Central memory CD8-positive, alpha-beta T cell (primary cell): ENCODE measurements at places on chromosomes 4 and X.

- no peak overlapping the region for H3K4me3 ChIP-seq
- no peak for DNase-seq
- no peaks in the 10 kb centered on the region for H3K36me3 ChIP-seq
- H3K27ac ChIP-seq = no peak overlapping the region
- H3K27me3 ChIP-seq = no peaks in the 10 kb centered on the region
These were observed 219.8 kb upstream of the FAT1 start for GRCh38 chr4:186943411-186943810.

DNA sequence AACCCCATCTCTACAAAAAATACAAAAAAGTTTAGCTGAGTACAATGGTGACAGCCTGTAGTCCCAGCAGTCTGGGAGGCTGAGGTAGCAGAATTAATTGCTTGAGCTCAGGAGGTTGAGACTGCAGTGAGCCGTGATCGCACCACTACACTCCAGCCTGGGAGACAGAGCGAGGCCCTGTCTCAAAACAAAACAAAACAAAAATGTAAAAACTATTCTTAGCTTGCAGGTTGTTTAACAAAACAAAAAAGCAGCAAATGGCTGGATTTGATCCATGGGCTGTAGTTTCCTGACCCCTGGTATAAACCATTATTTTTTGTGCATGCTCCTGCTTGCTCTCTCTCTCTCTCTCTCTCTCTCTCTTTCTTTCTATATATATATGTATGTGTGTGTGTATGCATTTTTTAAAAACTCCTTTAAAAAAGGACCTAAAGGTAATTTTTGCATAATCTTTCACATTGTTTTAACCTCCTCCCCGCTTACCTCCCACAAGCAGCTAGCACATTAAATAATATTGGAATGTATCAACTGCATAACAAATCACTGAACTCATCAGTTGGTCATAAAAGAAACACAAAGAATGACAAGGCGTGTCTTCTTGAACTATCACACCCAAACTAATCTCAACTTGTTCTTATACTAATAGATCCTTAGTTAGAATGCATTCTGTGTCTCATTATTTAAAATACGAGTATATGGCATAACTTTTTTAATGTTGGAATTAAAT is 4.8 kb downstream of the AREG start:
- peaks cover 23% of the 10 kb centered on the region for H3K27me3 ChIP-seq
- peaks cover 7% of the 10 kb centered on the region for H3K36me3 ChIP-seq
- H3K4me1 ChIP-seq = peaks cover 9% of the 10 kb centered on the region

GRCh38 chr4:83516042-83516772 is 19.7 kb upstream of the GPAT3 start:
- H3K4me3 ChIP-seq = no peak overlapping the region
- H3K36me3 ChIP-seq = no peaks in the 10 kb centered on the region
- no peaks in the 10 kb centered on the region for H3K4me1 ChIP-seq
- no peak for DNase-seq

DNA sequence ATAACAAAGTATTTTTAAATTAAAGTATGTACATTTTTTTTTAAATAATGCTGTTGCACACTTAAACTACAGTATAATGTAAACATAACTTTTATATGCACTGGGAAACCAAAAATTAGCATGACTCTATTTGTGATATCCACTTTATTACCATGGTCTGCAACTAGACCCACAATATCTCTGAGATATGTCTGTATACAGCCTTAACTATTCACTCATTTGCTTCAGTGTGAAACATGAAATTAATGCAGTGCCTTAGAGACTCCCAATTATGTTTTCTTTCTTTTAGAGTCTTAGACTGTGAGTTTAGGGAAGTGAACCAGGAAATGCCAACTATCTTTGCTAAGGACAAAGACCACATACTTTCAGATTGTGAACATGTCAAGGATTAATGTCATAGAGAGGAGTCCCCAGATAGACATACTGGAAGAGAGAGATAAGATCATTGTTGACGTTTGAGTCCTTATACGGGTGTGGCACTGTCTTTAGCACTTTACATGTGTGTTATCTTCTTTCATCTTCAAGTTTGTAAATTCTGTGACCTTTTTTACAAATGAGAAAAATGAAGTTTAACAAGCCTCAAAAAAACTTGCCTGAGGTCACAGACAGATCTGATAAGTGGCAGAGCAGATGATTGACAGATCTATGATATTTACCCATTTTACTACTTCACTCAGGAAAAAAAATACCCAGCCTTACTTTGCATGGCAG is 23.2 kb downstream of the CXorf58 start:
- H3K36me3 ChIP-seq = peaks cover 2% of the 10 kb centered on the region
- no peaks in the 10 kb centered on the region for H3K27me3 ChIP-seq
- H3K4me3 ChIP-seq = no peak overlapping the region
- H3K4me1 ChIP-seq = peaks cover 6% of the 10 kb centered on the region
- peak overlapping the region; percentile 41 for H3K27ac ChIP-seq

- H3K27me3 ChIP-seq = no peaks in the 10 kb centered on the region
- H3K27ac ChIP-seq = peak overlapping the region; percentile 92
- H3K4me3 ChIP-seq = peak overlapping the region; percentile 46
- H3K36me3 ChIP-seq = peaks cover 9% of the 10 kb centered on the region
- no peak for DNase-seq
These were observed 9.9 kb downstream of the TMSB4X start for GRCh38 chrX:12984603-12985319.

GRCh38 chr4:108205859-108206258 is 37.1 kb upstream of the LEF1 start:
- no peaks in the 10 kb centered on the region for H3K36me3 ChIP-seq
- DNase-seq = no peak
- no peak overlapping the region for H3K27ac ChIP-seq
- H3K27me3 ChIP-seq = peaks cover 20% of the 10 kb centered on the region

DNA sequence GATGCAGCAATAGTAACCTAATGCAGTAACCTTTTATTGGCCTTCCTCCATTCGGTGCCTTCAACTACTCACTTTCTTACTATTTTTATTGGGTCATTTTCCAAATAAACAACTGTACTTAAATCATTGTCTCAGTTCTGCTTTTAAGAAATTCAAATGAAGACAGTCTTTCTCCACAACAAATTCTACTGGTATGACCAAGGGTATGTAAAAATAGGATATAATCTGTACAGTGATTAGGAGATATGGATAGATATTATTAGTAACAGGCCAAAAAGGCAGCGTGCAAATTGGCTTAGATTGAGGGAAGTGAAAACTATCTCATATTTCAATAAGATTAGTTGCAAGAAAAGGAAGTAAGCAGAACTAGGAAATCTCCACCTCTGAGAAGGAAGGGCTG is 177.4 kb upstream of the PPP1R2C start:
- H3K36me3 ChIP-seq = no peaks in the 10 kb centered on the region
- H3K27ac ChIP-seq = peak overlapping the region; percentile 30
- no peaks in the 10 kb centered on the region for H3K27me3 ChIP-seq
- peak overlapping the region; percentile 32 for H3K4me3 ChIP-seq
- no peak for DNase-seq
- peaks cover 11% of the 10 kb centered on the region for H3K4me1 ChIP-seq

GRCh38 chrX:46327566-46328115 is 217.6 kb downstream of the ZNF674 start:
- no peak for DNase-seq
- no peak overlapping the region for H3K4me3 ChIP-seq
- no peak overlapping the region for H3K27ac ChIP-seq
- no peaks in the 10 kb centered on the region for H3K27me3 ChIP-seq

DNA sequence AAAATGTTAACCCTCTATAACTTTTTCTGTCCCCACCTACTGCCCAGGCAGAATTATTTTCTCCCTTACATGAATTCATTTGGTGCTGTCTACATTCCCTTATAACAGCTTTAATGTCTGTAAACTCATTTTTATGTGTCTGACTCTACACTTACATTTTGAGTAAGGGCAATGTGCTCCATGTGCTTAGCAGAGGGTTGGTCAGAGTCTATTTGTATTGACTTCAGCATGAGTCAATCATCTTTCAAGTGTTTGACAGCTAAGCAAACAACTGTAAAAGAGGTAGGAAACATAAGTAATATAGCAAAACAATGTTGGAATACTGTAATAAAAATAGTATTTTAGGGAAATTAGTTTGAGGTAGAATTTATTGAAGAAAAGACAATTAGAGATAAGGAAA is 6.3 kb downstream of the IL15 start:
- peaks cover 49% of the 10 kb centered on the region for H3K4me1 ChIP-seq
- no peak overlapping the region for H3K27ac ChIP-seq
- DNase-seq = no peak
- no peaks in the 10 kb centered on the region for H3K36me3 ChIP-seq

GRCh38 chr4:15186806-15187205 is 184.5 kb downstream of the CPEB2 start:
- H3K27me3 ChIP-seq = peaks cover 20% of the 10 kb centered on the region
- H3K36me3 ChIP-seq = peaks cover 2% of the 10 kb centered on the region
- peaks cover 11% of the 10 kb centered on the region for H3K4me1 ChIP-seq
- H3K4me3 ChIP-seq = no peak overlapping the region
- DNase-seq = no peak
- no peak overlapping the region for H3K27ac ChIP-seq

DNA sequence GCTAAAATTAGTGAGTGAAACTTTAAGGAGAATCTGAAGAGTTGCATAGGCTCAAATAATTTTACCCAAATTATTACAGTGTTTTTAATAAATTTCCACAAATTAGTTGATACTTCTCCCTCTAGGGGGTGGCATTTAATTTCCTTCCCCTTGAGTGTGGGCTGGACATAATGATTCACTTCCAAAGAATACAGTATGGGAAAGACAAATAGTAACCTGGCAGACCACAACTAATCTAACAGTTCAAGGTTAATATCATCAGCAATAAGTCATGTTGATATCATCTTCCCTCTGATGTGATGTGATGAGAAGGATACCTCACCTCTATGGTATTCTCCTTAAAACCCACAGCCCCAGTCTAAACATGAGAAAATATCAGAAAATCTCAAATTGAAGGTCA is 15.5 kb downstream of the PFKFB1 start:
- no peak overlapping the region for H3K27ac ChIP-seq
- no peak overlapping the region for H3K4me3 ChIP-seq
- no peaks in the 10 kb centered on the region for H3K36me3 ChIP-seq
- DNase-seq = no peak

DNA sequence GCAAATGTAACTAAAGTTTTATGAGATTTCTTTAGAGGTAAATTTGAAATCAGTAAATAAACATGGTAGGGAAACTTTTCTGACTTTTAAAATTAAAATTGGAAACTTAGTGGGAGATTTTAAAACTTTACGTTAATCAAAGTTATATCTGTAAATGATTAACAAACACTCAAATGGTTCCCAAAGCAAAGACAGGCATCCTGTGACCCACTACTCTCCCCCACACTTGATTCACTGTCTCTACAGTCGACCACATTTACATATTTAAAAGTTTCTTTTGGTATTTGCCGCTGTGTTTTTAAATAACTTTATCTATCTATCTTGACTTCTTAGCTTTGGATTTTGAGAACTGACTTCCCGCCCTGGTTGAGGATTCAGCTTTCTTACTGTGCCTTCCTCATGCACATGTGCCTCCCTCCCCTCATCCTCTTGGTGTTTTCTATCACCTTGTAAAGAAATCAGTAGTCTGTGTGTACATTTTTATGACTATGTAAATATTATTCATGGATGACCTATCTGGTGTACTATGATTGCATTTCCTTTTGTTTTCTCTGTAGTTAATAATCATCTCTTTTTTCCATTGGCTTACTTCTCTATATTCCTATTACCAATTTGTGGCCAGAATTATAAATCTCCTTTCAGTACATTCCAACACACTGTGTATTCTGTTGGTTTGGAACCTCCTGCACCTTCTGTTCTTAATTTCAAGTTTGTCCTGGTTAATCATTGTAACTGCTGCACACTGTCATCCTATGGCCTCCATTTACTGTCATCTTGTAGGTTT is 72.6 kb downstream of the WWC2 start:
- no peak overlapping the region for H3K27ac ChIP-seq
- no peaks in the 10 kb centered on the region for H3K4me1 ChIP-seq
- no peak for DNase-seq
- no peak overlapping the region for H3K4me3 ChIP-seq
- H3K27me3 ChIP-seq = peaks cover 15% of the 10 kb centered on the region

GRCh38 chrX:44898411-44899221 is 25.6 kb downstream of the KDM6A start:
- H3K36me3 ChIP-seq = peaks cover 6% of the 10 kb centered on the region
- H3K27ac ChIP-seq = peak overlapping the region; percentile 16
- H3K4me3 ChIP-seq = peak overlapping the region; percentile 55
- H3K27me3 ChIP-seq = no peaks in the 10 kb centered on the region
- no peak for DNase-seq

DNA sequence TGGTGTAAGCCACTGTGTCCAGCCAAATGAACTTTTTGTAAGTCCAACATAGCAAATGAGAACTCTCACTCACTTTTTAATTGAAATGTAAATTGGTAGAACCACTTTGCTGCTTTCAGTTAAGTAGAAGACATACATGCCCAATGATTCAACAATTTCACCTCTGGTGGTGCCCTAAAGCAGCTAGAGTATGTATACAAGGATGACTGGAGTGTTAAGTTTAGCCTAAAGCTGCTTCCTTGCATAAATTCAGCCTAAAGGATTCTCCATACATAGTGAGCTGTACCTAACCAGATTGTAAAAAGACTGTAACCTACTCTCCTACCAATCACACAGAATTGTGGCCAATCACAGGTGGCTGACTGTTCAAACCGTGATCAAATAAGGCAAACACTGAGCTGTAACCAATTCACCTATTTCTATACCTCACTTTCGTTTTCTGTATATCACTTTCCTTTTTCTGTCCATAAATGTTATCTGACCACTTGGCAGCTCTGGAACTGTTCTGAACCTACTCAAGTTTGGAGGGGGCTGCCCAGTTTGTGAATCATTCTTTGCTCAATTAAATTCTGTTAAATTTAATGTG is 39.9 kb downstream of the PDS5A start:
- H3K4me1 ChIP-seq = peaks cover 71% of the 10 kb centered on the region
- H3K27ac ChIP-seq = peak overlapping the region; percentile 81
- no peak for DNase-seq
- H3K36me3 ChIP-seq = peaks cover 18% of the 10 kb centered on the region
- H3K27me3 ChIP-seq = no peaks in the 10 kb centered on the region
